ENCODE measurements at places on chromosomes 12 and 14.
A peak's percentile ranks its signal among the peaks of the same experiment; 100 is the strongest.

GRCh38 chr12:12334367-12335040 is 15.5 kb downstream of the MANSC1 start:
- H3K27ac ChIP-seq, result no peak overlapping the region
- H3K36me3 ChIP-seq, result no peaks in the 10 kb centered on the region
- H3K4me3 ChIP-seq, result no peak overlapping the region
- no peaks in the 10 kb centered on the region for H3K27me3 ChIP-seq

DNA sequence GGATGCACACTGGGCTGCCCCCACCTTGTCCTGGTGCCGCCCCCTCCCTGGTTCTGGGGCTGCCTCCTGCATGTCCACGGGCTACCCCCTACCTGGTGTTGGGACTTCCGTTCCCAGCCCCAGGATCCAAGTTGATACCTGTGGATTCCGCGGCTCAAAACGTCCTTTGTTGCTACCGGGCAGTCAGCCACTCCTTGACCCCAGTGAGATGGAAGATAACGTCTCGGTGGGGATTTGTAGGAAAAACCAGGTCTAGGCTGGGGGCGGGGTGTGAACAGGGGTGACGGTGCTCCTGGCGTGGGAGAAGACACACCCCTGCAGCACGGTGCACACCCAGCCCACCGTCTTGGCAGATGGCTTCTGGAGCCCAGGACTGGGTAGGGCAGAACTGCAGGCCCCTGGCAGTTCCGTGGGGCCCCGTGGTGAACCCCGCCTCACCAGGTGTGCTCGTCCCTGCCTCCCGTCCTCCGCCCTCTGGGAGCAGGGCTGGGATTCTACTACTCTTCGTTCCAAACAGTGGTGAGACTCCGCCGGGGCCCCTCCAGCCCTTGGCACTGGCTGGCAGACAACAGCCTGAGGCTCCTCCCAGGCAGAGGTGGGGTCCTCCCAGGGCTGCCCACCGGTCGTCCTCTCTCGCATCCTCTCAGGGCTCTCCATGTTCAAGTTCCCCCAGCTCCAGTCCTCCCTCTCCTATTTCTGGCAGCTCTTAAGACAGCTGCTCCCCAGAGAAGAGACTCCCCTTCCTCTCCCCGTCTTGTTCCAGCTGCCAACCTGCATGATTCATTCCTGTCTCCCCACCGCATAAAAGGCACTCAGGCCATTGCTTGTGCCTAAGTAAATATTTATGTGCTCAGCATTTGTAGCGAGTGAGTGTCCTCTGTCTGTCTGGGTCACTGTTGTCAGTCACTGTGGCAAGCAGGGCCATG is 75.5 kb downstream of the FBXL14 start:
- no peaks in the 10 kb centered on the region for H3K36me3 ChIP-seq
- H3K27me3 ChIP-seq, result no peaks in the 10 kb centered on the region
- H3K4me3 ChIP-seq, result no peak overlapping the region
- peaks cover 6% of the 10 kb centered on the region for H3K4me1 ChIP-seq
- DNase-seq, result no peak
- H3K27ac ChIP-seq, result no peak overlapping the region

DNA sequence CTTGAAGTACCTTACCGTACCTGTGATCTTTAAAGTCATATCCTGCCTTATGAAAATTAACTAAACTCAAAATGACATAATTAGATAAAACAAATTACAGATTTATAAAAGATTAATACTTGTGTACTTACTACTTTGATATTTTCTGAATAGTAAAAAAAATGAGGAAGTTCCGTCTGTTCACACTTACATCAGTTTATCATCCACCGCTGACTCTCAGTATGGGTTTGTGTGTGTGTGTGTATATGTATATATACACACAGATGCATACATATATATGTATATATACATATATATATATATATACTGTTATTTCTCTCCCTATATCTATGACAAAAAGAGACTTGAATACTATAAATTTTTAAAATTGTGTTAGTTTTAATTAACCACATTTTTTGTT is 65.0 kb upstream of the MON2 start:
- H3K27ac ChIP-seq, result no peak overlapping the region
- no peak for DNase-seq
- no peak overlapping the region for H3K4me3 ChIP-seq
- H3K27me3 ChIP-seq, result no peaks in the 10 kb centered on the region
- no peaks in the 10 kb centered on the region for H3K36me3 ChIP-seq

DNA sequence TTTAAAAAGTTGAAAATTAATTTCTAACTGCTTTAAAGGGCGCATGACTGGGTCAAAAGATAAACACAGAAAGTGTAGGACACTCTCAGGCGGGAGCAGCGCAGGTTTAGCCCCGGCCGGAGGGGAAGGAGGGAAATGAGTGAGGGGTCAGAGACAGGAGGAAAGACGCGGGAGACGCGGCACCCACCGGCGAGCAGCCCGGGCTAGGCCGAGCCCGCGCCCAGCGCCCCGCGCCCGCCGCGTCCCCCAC is 591 bp downstream of the GXYLT1 start:
- DNase-seq, result no peak
- H3K4me3 ChIP-seq, result peak overlapping the region; percentile 83
- peaks cover 2% of the 10 kb centered on the region for H3K4me1 ChIP-seq
- H3K36me3 ChIP-seq, result no peaks in the 10 kb centered on the region
- H3K27me3 ChIP-seq, result peaks cover 3% of the 10 kb centered on the region
- H3K27ac ChIP-seq, result no peak overlapping the region

DNA sequence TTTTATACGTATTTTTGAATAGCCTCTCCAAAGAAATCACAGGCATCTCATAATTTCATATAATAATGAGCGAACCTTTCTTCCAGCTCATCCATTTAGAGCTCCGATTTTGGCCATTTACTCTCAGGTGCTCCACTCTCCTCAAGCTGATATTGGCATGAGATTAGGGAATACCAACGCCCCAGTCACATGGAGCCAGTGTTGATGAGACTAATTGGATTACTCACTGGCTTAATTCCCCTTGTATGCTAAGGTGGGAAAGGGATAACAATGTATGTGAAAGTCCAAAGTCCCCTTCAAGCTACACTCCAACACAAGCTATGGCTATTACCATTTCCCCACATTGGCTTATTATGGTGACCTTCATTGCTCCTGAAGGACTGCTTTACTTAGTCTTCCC is 76.6 kb upstream of the NAV3 start:
- H3K4me1 ChIP-seq, result no peaks in the 10 kb centered on the region
- no peak overlapping the region for H3K27ac ChIP-seq
- no peaks in the 10 kb centered on the region for H3K36me3 ChIP-seq
- H3K27me3 ChIP-seq, result no peaks in the 10 kb centered on the region
- H3K4me3 ChIP-seq, result no peak overlapping the region

GRCh38 chr12:65648461-65648860 is 175.8 kb upstream of the HMGA2 start:
- no peaks in the 10 kb centered on the region for H3K4me1 ChIP-seq
- no peak overlapping the region for H3K27ac ChIP-seq
- H3K27me3 ChIP-seq, result no peaks in the 10 kb centered on the region
- H3K4me3 ChIP-seq, result no peak overlapping the region
- DNase-seq, result no peak

DNA sequence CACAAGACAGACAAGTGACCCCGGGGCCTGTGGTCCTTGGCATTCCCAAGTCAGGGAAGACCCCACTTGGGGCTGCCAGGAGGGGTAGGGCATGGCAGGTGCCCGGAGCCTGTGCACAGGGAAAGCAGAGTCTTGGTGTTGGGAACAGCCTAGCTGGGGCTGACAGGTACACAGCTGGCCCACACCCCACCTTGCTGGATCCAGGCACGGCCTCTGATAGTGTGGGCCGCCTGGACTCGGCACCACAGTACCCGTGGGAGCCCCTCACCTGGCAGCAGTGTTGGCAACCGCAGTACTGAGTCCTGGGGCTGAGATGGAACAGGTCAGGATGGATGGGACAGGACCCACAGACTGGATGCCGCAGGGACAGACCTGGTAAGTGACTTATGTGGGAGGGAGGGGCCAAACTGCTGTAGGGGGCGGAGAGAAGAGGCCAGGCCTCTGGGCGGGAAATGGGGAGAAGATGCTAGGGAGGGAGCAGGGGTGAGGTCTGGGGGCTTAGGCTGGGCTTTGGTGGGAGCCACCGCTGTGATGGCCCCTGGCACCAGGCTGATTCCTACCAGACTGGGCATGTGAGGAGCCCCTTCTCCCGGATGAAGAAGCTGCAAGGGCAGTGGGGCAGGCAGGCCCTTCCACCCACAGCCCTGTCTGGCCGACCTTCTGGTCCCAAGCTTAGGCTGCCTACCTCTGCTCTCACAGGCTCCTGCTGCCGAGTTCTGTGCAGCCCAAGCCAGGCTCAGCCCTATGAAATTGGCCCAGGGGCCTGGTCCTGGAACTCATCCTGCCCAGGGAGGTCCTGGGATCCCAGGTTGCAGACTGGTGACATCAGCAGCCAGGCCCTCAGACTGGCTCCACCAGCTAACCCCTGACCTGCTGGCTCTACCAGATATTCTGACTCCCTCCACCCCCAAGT is at the start of gene TGM1:
TSS of gene TGM1 (minus strand) at position 357 of the 913 bp plus-strand sequence. CDS start 825 bp downstream, outside the sequence.
- no peak within 1 kb of the TSS for H3K4me3 ChIP-seq
- no peak within 1 kb of the TSS for H3K27ac ChIP-seq
- no peak for DNase-seq
- H3K4me1 ChIP-seq, result no peaks in the 10 kb centered on the region
- H3K36me3 ChIP-seq, result peaks cover 4% of the 10 kb centered on the region

DNA sequence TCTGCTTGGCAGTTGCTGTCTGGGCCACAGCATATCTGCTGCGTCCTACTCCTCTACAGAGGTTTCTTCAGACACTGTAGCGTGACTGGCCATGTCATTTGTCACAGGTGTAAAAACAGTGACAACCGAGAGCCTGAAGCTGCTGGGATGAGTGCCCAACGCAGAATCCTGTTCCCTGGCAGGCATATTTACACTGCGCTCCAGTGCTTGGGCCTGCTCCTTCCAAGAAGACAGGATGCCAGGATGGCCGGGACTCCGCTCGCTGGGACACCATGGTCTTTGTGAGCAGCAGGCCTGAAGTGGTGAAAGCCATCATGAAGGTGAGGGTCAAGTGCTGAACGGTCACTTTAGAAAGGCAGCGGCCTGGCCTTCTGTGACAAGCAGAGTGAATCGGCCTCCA is 171.4 kb downstream of the EMP1 start:
- no peaks in the 10 kb centered on the region for H3K27me3 ChIP-seq
- no peak overlapping the region for H3K27ac ChIP-seq
- H3K36me3 ChIP-seq, result no peaks in the 10 kb centered on the region
- no peak for DNase-seq
- no peak overlapping the region for H3K4me3 ChIP-seq

- H3K36me3 ChIP-seq, result peaks cover 10% of the 10 kb centered on the region
- no peak overlapping the region for H3K27ac ChIP-seq
- no peak for DNase-seq
- no peaks in the 10 kb centered on the region for H3K4me1 ChIP-seq
- no peak overlapping the region for H3K4me3 ChIP-seq
Measured at GRCh38 chr14:99179946-99180345, 92.1 kb downstream of the BCL11B start.

- H3K4me1 ChIP-seq, result peaks cover 5% of the 10 kb centered on the region
- no peak for DNase-seq
- peaks cover 18% of the 10 kb centered on the region for H3K27me3 ChIP-seq
- H3K4me3 ChIP-seq, result no peak overlapping the region
Measured at GRCh38 chr12:3362737-3363136, 128.3 kb upstream of the PRMT8 start.

GRCh38 chr12:45418520-45418919 is 202.6 kb downstream of the ANO6 start:
- no peak overlapping the region for H3K27ac ChIP-seq
- H3K4me1 ChIP-seq, result no peaks in the 10 kb centered on the region
- H3K27me3 ChIP-seq, result no peaks in the 10 kb centered on the region
- H3K4me3 ChIP-seq, result no peak overlapping the region

DNA sequence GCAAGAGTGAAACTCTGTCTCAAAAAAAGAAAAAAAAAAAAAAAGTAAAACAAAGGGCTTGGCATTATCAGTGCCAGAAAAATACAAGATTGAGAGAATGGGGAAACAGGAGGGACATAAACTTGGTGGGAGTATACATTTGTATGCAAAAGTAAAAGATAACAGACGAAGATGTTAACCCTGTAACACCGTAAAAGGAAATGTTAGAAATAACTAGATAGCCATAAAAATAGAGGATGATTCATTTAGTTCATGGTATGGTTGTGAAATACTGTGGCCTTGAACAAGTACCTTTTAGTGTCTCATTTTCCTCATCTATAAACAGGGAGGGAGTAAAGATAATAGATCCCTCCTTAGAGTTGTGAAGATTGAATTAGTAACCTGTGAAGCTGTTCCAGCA is 33.3 kb downstream of the ATP2A2 start:
- no peaks in the 10 kb centered on the region for H3K27me3 ChIP-seq
- H3K4me1 ChIP-seq, result no peaks in the 10 kb centered on the region
- no peak overlapping the region for H3K27ac ChIP-seq
- no peaks in the 10 kb centered on the region for H3K36me3 ChIP-seq

- no peaks in the 10 kb centered on the region for H3K27me3 ChIP-seq
- no peak overlapping the region for H3K27ac ChIP-seq
- no peaks in the 10 kb centered on the region for H3K36me3 ChIP-seq
- no peak overlapping the region for H3K4me3 ChIP-seq
- DNase-seq, result no peak
- H3K4me1 ChIP-seq, result 0 out of 2 replicates have a peak, but pooled peaks cover 2% of the 10 kb centered on the region
Measured at GRCh38 chr12:53062977-53063707, 13.3 kb downstream of the TNS2 start.

Measured in iPS DF 6.9 (cell line).